Ascending aorta (tissue), 2 donors: ENCODE measurements at places on chromosomes 7 and 10. TPM values are rescaled to one million over a fixed set of nuclear protein-coding genes. Genes with fewer than 3 reads are reported as not detected.

- H3K27me3 ChIP-seq: no peaks in the 10 kb centered on the region
- no peaks in the 10 kb centered on the region for H3K4me1 ChIP-seq
- no peak overlapping the region for H3K4me3 ChIP-seq
- no peak overlapping the region for H3K27ac ChIP-seq
These were observed 76.4 kb downstream of the CALN1 start for GRCh38 chr7:72335561-72336381.

GRCh38 chr10:104256335-104256961 lies 1.8 kb downstream of the GSTO1 start:
- no peaks in the 10 kb centered on the region for H3K27me3 ChIP-seq
- H3K4me1 ChIP-seq: peaks cover 24% of the 10 kb centered on the region
- peak overlapping the region; percentile 87 for H3K4me3 ChIP-seq
- peak overlapping the region; percentile 97 for H3K27ac ChIP-seq
- H3K36me3 ChIP-seq: peaks cover 10% of the 10 kb centered on the region

- no peak for DNase-seq
- H3K27ac ChIP-seq: no peak overlapping the region
- no peaks in the 10 kb centered on the region for H3K27me3 ChIP-seq
- no peak overlapping the region for H3K4me3 ChIP-seq
- no peaks in the 10 kb centered on the region for H3K4me1 ChIP-seq
- peaks cover 62% of the 10 kb centered on the region for H3K36me3 ChIP-seq
These were observed 45.6 kb downstream of the SPDYE5 start for GRCh38 chr7:75537731-75538130.

Gene MOGAT3
- total RNA-seq: not detected

Gene NKX2-3
- not detected for total RNA-seq

Gene IQUB
- total RNA-seq: not detected

Gene RSBN1L
- 12.8 TPM for total RNA-seq

Gene LIPK
- not detected for total RNA-seq
